ENCODE measurements at places on chromosomes 2 and 18.
A peak's percentile ranks its signal among the peaks of the same experiment; 100 is the strongest.

GRCh38 chr2:239770246-239770639 is 254.9 kb downstream of the NDUFA10 start:
- no peak for DNase-seq
- H3K27me3 ChIP-seq = peaks cover 22% of the 10 kb centered on the region
- H3K27ac ChIP-seq = no peak overlapping the region

- no peak overlapping the region for H3K4me3 ChIP-seq
- peak; percentile 32 for DNase-seq
- H3K4me1 ChIP-seq = no peaks in the 10 kb centered on the region
- no peaks in the 10 kb centered on the region for H3K27me3 ChIP-seq
- no peaks in the 10 kb centered on the region for H3K36me3 ChIP-seq
Measured at GRCh38 chr18:10131460-10132395, 217.9 kb downstream of the VAPA start.

DNA sequence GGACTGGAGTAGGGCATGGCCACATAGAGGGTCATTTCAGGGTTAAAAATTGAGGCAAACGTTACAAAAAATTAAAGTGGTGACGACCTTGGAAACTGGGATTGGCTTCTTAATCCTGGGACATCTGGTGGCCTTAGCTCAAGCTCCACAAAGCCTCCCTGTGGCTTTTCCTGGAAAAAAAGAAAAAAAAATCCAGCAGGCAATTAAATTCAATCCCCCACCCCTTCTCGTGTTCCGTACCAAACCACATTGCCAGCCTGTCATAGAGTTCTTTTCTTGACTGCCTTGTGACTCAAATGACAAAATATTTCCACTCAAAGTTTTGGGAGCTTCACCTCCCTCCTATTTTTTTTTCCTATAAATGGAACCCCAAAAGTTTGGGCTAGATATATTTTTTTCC is 195.6 kb downstream of the HRH4 start:
- no peaks in the 10 kb centered on the region for H3K27me3 ChIP-seq
- peaks cover 12% of the 10 kb centered on the region for H3K4me1 ChIP-seq
- no peak overlapping the region for H3K4me3 ChIP-seq
- no peaks in the 10 kb centered on the region for H3K36me3 ChIP-seq
- no peak for DNase-seq

DNA sequence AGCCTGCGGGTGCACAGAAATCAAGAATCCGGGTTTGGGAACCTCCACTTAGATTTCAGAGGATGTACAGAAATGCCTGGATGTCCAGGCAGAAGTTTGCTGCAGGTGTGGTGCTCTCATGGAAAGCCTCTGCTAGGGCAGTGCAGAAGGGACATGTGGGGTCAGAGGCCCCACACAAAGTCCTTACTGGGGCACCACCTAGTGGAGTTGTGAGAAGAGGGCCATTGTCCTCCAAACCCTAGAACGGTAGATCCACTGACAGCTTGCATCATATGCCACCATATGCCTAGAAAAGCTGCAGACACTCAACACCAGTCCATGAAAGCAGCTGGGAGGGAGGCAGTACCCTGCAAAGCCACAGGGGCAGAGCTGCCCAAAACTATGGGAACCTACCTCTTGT is 833.0 kb downstream of the TMEM182 start:
- no peaks in the 10 kb centered on the region for H3K36me3 ChIP-seq
- DNase-seq = no peak
- H3K4me3 ChIP-seq = no peak overlapping the region
- no peaks in the 10 kb centered on the region for H3K4me1 ChIP-seq

GRCh38 chr2:236464140-236464539 is 105.5 kb upstream of the ACKR3 start:
- no peaks in the 10 kb centered on the region for H3K36me3 ChIP-seq
- H3K4me1 ChIP-seq = no peaks in the 10 kb centered on the region
- H3K4me3 ChIP-seq = no peak overlapping the region
- H3K27ac ChIP-seq = no peak overlapping the region
- DNase-seq = no peak
- no peaks in the 10 kb centered on the region for H3K27me3 ChIP-seq

- no peaks in the 10 kb centered on the region for H3K36me3 ChIP-seq
- H3K4me3 ChIP-seq = no peak overlapping the region
- H3K4me1 ChIP-seq = no peaks in the 10 kb centered on the region
Measured at GRCh38 chr18:6452194-6452593, 37.5 kb upstream of the L3MBTL4 start.

DNA sequence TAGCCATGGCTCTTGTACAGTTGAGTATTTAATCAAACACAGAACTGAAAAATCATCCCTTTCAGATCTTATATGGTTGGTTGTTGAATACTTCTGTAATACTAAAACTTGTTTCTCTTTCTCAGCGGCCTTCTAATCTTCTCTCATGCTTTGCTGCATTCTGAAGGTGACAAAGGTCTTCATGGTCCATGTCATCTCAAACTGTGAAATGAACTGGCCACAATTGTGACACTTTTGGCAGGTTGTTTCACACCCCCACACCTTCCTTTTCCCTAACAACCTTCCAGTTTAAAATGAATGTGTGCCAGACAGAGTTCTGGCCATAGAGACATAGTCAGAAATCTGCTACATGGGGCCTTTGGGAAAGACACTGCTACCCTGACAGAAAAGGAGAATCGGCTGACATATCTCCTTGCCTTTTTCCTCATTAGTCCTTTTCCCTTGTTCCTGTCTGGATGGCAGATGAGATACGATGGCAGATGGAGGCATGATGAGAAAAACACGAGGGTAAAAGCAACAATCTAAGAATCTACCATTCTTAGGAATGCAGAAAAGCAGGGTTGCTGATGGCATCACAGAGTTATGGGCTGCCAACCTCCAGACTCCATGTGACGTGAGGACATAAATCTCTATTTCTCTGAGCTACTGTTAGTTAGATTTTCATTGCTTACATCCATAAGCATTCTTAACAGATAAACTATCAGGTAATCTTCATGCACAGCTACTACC is 106.5 kb downstream of the PIGN start:
- no peaks in the 10 kb centered on the region for H3K27me3 ChIP-seq
- no peak overlapping the region for H3K27ac ChIP-seq
- DNase-seq = no peak

- H3K27ac ChIP-seq = no peak overlapping the region
- no peak for DNase-seq
- H3K4me1 ChIP-seq = no peaks in the 10 kb centered on the region
- H3K36me3 ChIP-seq = no peaks in the 10 kb centered on the region
- H3K4me3 ChIP-seq = no peak overlapping the region
Measured at GRCh38 chr2:113981404-113982134, 91.7 kb downstream of the ACTR3 start.

- no peak overlapping the region for H3K4me3 ChIP-seq
- H3K36me3 ChIP-seq = no peaks in the 10 kb centered on the region
Measured at GRCh38 chr2:214578442-214578841, 167.6 kb downstream of the VWC2L start.

GRCh38 chr18:42459873-42460272 is 504.8 kb downstream of the PIK3C3 start:
- no peaks in the 10 kb centered on the region for H3K4me1 ChIP-seq
- H3K27ac ChIP-seq = no peak overlapping the region
- no peaks in the 10 kb centered on the region for H3K36me3 ChIP-seq
- no peak for DNase-seq
- no peaks in the 10 kb centered on the region for H3K27me3 ChIP-seq
